ENCODE measurements at places on chromosomes 3 and 15.

DNA sequence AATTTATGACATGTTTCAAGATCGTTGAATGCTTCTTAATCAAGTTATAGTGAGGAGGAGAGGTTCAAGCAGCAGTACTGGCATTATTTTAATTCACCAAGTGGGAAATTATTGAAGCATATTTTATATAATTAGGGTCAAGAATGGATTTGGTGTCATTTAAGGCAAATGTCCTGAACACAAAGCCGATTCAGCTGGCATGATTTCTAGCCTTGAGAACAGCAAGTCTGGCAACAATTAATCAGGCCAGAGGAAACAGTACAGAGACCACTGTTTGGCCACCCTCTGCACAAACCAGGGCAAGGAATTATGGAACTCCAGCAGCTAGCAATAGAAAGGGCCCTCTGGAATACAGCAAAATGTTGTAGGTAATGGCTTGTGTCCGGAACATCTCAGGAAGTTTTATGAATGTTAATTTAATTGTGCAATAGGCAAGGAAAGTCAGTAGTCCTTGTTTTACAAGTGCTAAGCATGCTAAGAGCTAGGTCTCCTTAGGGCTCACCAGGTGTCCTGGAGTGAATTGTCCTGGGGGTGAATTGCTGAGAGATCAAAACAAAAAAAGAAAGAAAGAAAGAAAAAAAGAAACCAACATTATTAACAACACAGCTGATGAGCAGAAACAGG is 38.7 kb upstream of the SNRK start:
- no peak for DNase-seq

DNA sequence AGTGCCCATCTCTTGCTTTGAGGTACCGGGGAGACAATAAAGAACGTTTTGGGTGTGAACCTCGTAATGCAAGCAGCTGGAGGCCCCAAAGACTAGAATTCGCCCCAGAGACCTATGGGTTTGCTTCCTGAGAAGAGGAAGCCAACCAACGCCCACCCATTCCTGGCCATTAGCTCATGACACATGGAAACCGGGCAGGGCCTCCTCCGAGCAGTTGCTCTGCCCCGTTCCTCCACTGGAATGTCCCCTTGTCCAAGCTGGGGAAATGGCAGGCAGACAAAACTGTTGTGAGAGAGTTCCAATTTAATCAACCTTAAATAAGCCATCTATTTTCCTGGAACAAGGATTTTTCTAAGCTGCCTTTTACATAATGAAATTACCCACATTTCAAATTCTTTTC is 250.9 kb upstream of the IGF1R start:
- no peak for DNase-seq

DNA sequence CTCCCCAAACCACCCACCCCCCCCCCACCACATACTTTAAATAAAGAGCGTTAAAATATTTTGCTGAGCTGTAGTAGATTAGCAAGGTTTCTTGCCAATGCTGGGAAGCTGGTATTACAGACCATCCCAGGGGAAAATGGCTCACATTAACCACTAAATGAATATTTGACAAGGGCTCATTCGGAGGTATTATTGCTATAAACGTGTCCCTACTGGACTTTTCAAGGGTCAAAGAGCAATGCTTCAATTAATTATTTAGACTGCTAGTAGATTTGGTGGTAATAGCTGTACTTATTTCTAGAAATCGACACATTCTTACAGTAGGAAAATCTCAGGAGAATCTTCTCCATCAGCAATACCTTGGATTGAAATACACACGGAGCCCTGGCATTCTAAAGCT is 5.2 kb downstream of the SOX2 start:
- DNase-seq: no peak

DNA sequence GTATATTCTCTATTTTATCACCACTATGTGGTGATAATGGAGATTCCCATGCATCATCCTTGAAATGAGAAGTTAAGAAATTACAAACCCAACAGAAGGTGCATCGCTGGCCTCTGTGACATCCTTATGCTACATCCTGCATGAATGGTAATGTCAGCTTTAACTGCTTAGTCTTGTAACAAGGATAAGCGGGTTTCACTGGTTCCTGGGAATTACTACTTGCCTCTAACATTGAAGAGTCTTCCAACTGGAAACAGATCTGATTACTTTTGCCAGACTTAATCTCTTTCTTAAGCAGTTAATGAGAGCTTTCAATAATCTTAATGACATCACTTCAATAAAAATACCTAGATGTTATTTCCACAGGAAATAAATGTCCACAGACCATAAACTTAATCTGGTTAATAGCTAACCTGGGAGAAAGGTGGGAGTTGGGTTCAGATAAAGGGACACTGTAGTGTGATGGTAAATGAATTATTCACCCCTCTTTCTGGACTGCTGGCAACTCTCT is 44.0 kb downstream of the FMN1 start:
- DNase-seq: no peak

- DNase-seq: no peak
These were observed 197.6 kb upstream of the ZPLD1 start for GRCh38 chr3:102237181-102237580.

DNA sequence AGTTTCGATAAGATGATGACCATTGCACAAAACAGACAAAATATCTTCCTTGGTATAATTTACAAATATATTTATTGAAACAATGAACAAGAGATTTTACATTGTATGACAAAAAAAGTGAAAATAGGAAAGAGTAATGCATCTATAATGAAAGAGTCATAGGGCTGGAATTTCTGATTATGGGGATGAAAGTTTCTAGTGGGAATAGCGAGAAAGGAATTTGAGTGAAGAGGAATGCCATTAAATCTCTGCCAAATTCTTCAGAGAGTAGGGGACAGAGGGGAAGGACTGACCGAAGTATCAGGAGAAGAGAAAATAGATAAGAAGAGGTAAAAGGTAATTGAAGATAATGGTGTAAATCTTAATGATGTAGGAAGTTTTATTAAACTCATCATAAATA is 125.4 kb downstream of the VGLL3 start:
- DNase-seq: no peak

- DNase-seq: peak; percentile 54
These were observed 132.3 kb downstream of the LRRK1 start for GRCh38 chr15:101051291-101052030.

DNA sequence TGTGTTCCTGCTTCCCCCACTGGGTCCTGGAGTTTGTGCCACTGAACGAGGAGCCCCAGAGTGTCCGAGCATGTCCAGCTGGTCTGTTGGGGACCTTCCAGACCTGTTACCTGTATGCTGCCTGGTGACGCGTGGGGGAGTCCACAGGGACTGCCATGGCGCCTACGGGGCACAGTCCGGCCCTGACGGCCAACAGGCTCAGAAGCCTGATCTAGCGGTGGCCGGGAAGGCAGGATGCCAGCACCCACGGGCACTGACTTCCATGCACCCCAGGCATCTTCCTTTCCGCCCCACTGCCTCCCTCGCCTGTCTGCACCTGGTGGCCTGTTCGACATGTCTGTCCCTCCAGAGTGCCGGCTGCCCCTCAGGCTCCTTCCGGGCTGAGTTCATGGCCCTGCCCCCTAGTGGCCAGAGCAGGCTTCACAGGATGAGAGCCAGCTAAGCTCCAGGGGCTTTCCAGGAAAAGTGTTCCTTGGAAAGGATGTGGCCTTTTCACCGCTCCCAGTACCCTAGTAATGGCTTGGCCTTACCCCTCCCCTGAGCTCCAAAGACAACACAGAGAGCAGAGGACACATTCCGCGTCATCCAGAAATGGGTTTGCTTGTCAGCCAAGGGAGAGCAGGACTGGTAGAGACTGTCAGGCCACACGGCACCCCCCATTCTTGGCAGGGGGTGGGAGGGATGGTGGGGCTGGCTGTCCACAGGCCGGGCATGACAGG is 35.7 kb downstream of the NGRN start:
- peak; percentile 62 for DNase-seq

GRCh38 chr15:60563539-60564404 is 84.8 kb upstream of the ICE2 start:
- no peak for DNase-seq

- no peak for DNase-seq
These were observed 104.8 kb downstream of the PPP2R3A start for GRCh38 chr3:136070334-136070733.

DNA sequence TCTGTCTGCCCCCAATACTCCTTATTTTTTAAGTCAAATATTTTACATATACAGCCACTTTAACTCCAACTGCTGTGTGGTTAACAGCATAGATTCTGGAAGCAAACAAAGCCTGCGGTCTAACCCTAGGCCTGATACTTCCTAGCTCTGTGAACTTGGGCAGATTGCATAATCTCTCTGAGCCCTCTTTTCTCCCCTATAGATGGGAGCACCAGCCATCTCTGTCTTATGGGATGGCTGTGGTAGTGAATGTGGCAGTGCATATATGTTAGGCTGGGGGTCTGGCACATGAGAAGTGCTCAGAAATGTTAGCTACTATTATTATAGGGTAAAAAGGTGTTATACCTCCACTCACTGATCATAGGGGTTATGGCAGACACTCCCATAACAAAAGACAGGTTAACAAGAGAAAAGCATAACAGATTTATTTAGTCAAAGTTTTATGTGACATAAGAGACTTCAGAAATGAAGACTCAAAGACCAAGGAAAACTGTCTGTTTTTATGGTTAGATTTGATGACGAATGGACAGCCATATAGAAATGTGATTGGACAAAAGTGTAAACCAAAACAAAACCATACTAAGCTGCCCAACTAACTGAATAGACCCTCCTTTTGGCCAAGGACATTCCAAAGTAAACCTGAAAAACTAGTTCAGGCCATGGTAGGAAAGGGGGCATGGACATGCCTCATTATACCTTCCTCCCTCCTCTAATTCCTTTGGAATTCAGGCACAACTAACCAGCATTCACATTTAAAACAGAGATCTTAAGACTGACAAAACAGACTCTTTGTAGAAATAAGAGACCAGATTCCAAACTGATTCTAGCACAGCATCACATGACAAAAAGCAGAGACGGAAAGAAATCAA is 53.9 kb upstream of the DAZL start:
- DNase-seq: no peak

- DNase-seq: no peak
These were observed 35.4 kb upstream of the ARHGEF26 start for GRCh38 chr3:154085799-154086198.

DNA sequence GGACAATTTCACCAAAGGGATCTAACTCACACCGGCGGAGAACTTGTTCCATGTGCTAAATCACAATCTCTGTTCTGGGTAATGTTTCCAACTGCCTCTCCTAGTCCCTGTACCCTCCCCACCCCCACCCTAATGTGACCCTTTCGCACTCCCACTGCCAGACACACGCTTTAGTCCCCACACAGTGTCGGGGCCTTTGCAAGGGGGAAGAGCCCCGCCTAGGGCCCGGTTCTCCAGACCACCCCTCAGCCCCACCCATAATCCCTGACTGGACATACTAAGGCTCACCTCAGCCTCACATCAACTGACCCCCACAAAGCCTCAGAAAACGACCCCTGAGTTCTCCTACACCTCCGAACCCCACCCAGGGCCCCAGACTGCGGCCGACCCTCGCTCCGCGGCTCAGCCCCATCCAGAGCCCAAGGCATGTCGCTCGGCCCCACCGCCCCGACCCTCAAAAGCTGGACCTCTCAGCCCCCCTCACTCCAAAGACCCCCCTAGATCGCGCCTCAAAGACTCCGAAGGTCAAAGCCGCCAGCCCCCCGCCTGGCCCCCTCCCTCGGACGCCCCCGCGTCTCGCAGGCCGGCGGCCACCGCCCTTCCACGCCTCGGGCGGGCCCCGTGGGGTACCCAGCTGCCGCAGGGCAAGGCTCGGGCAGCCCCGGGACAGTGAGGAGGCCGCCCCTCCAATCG is 72.0 kb upstream of the MAP4 start:
- DNase-seq: peak; percentile 60

DNA sequence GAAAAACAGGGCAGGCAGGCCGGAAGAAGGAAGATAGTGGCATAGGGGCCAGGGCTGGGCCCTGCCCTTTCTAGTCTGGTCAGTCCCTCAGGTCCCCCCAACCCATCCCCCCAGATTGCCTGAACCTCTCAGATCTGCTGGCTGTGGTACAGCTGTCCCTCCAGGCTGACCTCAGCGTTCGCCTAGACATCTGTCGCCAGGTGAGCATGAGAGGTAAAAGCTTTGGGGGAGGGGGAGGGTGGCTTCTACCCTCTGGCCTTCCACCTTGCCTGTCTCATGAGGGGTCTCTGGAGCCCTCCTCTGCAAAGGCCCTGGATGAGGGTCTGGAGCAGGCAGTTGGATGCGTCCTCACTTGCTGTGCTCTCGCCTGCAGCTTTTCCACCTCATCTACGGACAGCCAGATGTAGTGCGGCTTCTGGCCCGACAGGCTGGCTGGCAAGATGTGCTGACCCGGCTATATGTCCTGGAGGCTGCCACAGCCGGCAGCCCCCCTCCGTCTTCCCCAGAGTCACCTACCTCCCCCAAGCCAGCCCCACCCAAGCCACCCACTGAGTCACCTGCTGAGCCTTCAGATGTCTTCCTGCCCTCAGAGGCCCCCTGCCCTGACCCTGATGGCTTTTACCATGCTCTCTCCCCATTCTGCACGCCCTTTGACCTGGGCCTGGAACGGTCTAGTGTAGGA is 20.2 kb downstream of the NBEAL2 start:
- DNase-seq: no peak

DNA sequence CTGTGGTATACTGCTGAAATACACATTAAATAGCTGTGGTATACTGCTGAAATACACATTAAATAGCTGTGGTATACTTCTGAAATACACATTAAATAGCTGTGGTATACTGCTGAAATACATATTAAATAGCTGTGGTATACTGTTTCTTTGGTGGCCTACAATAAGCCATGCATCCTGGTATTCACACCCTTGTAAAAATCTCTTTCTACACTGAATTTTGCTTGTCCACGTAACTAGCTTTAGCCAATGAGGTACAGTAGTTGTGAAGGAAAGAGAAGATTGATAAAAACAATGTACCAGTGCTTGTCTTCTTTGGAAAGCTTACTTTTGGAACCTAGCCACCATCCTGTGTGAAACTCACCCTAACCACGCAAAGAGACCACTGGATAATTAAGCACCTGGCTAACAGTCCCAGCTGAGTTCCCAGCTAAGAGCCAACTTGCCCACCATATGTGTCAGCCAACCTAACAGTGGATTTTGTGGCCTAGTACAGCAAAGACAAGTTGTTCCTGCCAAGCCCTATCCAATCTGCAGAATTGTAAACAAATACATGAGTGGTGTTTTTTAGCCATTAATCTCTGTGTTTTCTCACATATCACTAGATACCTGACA is 103.4 kb upstream of the MELTF start:
- no peak for DNase-seq

DNA sequence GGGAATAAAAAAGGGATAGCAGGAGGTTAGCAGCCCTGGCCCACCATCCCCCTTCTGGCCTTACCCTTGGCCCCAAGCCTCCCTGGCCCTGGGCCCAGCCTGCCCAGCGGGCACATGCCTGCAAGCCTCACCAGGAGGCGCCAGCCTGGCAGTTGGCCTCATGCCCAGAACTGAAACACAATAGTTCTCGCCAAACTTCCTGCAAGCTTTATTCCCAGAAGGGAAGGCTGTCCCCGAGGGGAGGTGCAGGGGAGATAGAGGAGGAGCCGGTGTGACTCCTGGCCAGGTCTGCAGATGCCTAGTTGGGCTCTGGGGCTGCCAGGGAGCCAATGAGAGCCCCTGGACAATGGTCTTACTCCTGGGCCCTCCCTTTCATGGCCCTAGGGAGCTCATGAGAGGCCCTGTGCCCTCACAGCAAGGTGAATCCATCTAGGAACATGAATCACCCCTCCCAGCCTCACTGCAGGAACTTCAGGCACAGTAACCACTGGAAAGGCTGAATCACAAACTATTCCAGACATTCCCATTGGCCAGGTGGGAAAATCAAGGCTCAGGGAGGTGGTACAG is 4.0 kb downstream of the CCDC33 start:
- DNase-seq: peak; percentile 60

Data from right atrium auricular region (tissue), 2 donors.